ENCODE measurements at places on chromosomes 13 and 19.

GRCh38 chr19:17052439-17052838, 22.8 kb downstream of the HAUS8 start:
- no peak overlapping the region for H3K27ac ChIP-seq
- H3K36me3 ChIP-seq = peaks cover 42% of the 10 kb centered on the region
- DNase-seq = no peak
- H3K4me1 ChIP-seq = no peaks in the 10 kb centered on the region
- no peak overlapping the region for H3K4me3 ChIP-seq
- no peaks in the 10 kb centered on the region for H3K27me3 ChIP-seq

- no peak overlapping the region for H3K27ac ChIP-seq
- peak; percentile 24 for DNase-seq
- H3K4me1 ChIP-seq = peaks cover 4% of the 10 kb centered on the region
- H3K36me3 ChIP-seq = peaks cover 4% of the 10 kb centered on the region
- no peak overlapping the region for H3K4me3 ChIP-seq
Measured at GRCh38 chr19:35882114-35882832, 13.9 kb downstream of the APLP1 start.

GRCh38 chr13:75687150-75687763, 51.1 kb downstream of the LMO7 start:
- H3K4me3 ChIP-seq = no peak overlapping the region
- no peaks in the 10 kb centered on the region for H3K4me1 ChIP-seq
- H3K36me3 ChIP-seq = no peaks in the 10 kb centered on the region
- no peaks in the 10 kb centered on the region for H3K27me3 ChIP-seq
- no peak overlapping the region for H3K27ac ChIP-seq

- peak overlapping the region; percentile 87 for H3K27ac ChIP-seq
- peaks cover 57% of the 10 kb centered on the region for H3K36me3 ChIP-seq
- H3K4me1 ChIP-seq = peaks cover 77% of the 10 kb centered on the region
Measured at GRCh38 chr19:2046046-2046907, 4.8 kb downstream of the MKNK2 start.

DNA sequence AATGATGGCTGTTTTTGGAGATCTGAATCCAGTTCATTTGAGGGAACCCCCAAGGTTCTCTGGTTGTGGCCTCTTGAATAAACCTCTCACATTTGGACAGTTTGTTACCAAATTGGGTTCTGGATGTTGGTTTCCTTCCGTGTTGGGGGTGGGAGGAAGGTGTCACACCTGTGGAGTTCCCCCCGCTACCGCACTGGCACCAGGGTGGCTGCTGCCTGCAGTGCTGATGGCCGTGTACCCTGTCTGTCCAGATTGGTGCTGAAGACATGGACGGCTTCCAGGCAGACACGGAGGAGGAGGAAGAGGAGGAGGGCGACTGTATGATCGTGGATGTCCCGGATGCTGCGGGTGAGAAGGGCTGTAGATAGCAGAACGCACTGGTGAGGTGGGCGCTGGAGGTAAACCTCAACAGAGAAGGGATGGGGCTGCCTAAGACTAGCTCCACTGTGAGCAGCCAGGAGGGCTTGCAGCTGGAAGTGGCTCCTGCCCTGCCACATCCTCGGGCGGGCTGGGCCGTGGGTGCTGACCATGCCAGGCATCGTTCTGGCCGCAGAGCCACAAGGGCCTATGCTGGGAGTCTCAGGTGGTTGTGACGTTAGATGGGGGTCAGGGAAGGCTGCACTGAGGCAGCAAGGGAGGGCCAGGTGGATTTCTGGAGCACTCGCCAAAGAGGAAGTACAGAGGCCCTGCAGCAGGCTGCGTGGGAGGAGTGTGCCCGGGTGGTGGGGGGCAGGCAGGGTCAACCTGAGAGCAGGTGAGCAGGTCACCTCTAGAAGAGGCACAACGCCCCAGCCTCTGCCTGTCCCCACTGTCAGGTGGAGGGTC, 15.4 kb downstream of the UBXN6 start:
- H3K4me1 ChIP-seq = no peaks in the 10 kb centered on the region
- H3K27me3 ChIP-seq = no peaks in the 10 kb centered on the region
- H3K27ac ChIP-seq = no peak overlapping the region
- DNase-seq = no peak
- H3K4me3 ChIP-seq = no peak overlapping the region
- peaks cover 25% of the 10 kb centered on the region for H3K36me3 ChIP-seq

DNA sequence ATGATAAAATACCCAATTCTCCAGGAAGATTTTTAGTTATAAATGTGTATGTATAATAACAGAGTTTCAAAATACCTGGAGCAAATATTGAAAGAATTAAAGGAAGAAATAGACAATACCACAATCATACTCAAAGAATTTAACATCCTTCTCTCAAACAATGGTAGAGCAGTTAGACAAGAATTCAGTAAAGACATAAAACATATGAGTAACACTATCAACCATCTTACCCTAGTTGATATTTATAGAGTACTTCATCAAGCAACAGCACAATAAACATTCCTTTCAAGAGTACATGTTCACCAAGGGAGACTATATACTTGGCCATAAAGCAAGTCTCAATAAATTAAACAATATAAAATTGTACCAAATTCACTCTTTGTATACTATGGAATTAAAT, 108.4 kb downstream of the DLEU7 start:
- H3K27ac ChIP-seq = no peak overlapping the region
- H3K4me3 ChIP-seq = no peak overlapping the region
- no peak for DNase-seq
- H3K4me1 ChIP-seq = no peaks in the 10 kb centered on the region

- no peak for DNase-seq
- peaks cover 4% of the 10 kb centered on the region for H3K27me3 ChIP-seq
- no peaks in the 10 kb centered on the region for H3K4me1 ChIP-seq
- no peak overlapping the region for H3K4me3 ChIP-seq
- H3K36me3 ChIP-seq = no peaks in the 10 kb centered on the region
Measured at GRCh38 chr19:15923702-15924101, 10.6 kb downstream of the CYP4F11 start.

GRCh38 chr19:17747205-17748098, 3.8 kb upstream of the FCHO1 start:
- H3K27me3 ChIP-seq = no peaks in the 10 kb centered on the region
- H3K4me1 ChIP-seq = peaks cover 33% of the 10 kb centered on the region
- DNase-seq = peak; percentile 89

DNA sequence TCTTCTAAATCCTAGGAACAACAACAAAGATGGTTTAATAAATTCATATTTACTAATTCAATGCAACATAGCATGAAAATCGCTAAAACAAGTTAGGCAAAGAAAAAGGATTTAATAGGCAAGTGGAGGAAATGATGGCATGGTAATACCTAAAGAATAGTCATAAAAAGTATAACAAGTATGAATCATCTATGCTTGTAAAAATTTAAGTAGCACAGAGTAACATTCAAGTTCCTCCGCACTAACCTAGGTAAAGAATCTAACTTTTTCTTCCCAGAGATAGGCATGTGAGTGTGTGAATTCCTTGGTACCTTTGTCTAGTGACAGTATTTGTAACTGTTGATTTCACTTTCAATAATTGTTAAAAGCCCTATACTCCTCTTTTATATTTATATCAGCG, 42.6 kb downstream of the RCBTB2 start:
- H3K27ac ChIP-seq = peak overlapping the region; percentile 81
- no peaks in the 10 kb centered on the region for H3K36me3 ChIP-seq
- no peaks in the 10 kb centered on the region for H3K27me3 ChIP-seq
- DNase-seq = no peak

DNA sequence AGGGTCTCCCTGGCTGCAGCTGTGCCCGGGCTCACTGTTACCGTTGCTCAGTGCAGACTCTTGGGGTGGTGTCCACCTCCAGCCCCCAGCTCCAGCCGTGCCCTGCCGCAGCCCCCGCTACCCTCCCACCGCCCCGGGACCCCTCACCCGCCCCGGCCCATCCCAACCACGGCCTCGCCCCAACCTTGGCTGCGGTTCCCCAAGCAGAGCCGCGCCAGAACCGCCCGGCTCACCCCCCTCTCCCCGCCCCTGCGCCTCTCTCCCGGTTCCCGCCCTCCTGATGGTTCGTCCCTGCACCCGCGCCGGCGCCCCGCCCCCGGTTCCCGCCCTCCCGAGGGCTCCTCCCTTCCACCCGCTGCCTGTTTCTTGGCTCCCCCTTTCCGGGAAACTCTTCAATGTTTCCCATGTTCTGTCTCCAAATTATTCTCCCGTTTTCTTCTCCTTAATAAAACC, 40.3 kb downstream of the ANKRD10 start:
- H3K27ac ChIP-seq = no peak overlapping the region
- no peaks in the 10 kb centered on the region for H3K36me3 ChIP-seq
- H3K4me1 ChIP-seq = peaks cover 10% of the 10 kb centered on the region
- peaks cover 9% of the 10 kb centered on the region for H3K27me3 ChIP-seq
- H3K4me3 ChIP-seq = peak overlapping the region; percentile 18

GRCh38 chr13:40485611-40486517, 180.6 kb downstream of the FOXO1 start:
- peaks cover 59% of the 10 kb centered on the region for H3K4me1 ChIP-seq
- no peaks in the 10 kb centered on the region for H3K27me3 ChIP-seq
- H3K36me3 ChIP-seq = no peaks in the 10 kb centered on the region
- peak overlapping the region; percentile 58 for H3K27ac ChIP-seq
- peak; percentile 66 for DNase-seq

DNA sequence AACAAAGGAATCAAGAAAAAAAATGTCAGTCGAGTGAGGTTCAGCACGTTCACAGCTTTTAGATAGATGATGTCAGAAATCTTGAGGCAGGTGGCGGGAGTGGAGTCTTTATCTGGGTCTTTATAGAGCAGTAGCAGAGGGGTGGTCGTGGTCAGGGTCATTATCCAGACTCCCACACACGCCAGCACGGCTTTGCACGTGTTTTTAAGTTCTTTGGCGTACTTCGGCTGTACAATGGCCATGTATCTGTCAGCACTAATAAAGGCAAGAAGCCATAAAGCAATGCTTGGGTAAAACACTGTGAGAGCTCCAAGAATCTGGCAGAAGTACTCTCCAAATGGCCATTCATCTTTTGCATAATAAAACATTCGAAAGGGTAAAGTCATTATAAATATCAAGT, 2.9 kb downstream of the GPR18 start:
- peak overlapping the region; percentile 4 for H3K27ac ChIP-seq
- no peak for DNase-seq
- peaks cover 21% of the 10 kb centered on the region for H3K36me3 ChIP-seq
- H3K4me1 ChIP-seq = peaks cover 15% of the 10 kb centered on the region
- no peaks in the 10 kb centered on the region for H3K27me3 ChIP-seq

GRCh38 chr13:73228546-73228945, 169.7 kb downstream of the KLF5 start:
- H3K27ac ChIP-seq = no peak overlapping the region
- no peaks in the 10 kb centered on the region for H3K36me3 ChIP-seq
- H3K4me1 ChIP-seq = peaks cover 13% of the 10 kb centered on the region
- H3K27me3 ChIP-seq = no peaks in the 10 kb centered on the region

GRCh38 chr13:20430296-20430695, 95.4 kb downstream of the CRYL1 start:
- H3K27me3 ChIP-seq = no peaks in the 10 kb centered on the region
- no peak overlapping the region for H3K27ac ChIP-seq
- no peaks in the 10 kb centered on the region for H3K36me3 ChIP-seq
- no peak for DNase-seq
- no peaks in the 10 kb centered on the region for H3K4me1 ChIP-seq
- H3K4me3 ChIP-seq = no peak overlapping the region

DNA sequence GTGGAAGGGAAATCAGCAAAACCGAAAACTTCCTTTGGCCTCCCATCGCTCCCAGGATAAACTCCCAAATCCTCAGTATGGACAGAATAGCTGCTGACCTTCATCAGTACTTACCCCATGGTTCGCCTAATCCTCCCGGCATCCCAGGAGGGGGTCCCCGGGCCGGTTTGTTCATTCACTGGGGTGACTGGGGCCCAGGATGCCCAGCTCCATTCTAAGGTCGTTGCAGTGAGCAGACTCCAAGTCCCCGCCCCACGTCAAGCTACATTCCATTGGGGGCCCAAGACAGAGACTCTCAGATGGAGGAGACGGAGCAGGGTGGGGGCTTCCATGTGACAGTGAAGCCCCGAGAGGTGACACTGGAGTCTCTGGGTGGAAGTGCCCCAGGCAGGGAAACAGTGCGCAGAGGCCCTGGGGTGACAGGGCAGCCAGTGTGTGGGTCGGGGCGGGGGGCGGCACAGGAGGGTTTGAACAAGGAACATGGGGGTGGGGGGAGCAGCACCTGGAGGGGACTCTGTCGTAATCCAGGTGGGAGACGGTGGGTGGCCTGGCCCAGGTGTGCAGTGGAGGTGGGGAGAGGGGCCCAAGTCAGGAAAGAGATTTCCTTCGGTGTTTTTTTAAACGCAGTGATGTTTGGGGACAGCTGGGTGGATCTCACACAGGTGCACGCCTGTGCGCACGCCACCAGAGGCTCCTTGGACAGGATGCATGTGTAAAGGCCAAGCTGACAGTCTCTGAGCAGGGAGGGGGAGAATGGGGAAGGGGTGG, 5.1 kb downstream of the SSBP4 start:
- H3K4me3 ChIP-seq = no peak overlapping the region

DNA sequence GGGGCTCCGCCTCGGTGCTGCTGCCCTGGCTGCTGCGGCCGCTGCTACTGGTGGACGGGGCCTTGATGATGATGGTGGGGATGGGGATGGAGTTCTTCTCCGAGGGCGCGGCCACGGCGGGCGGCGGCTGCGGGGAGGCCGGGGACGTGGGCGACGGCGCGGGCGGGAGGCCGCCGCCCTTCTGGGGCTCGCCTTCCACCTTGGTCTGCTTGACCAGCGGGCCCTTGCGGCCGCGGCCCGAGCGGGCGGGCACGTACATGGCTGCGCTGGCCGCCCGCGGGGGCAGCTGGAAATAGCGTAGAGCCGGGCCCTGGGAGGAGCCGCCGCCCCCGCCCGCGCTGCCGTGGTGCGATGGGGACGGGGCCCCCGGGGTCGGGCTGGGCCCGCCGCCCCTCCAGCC, 19.2 kb downstream of the C19orf81 start:
- peaks cover 10% of the 10 kb centered on the region for H3K4me1 ChIP-seq
- DNase-seq = no peak
- H3K36me3 ChIP-seq = no peaks in the 10 kb centered on the region
- H3K4me3 ChIP-seq = no peak overlapping the region

GRCh38 chr19:34471906-34472700, 9.5 kb upstream of the WTIP start:
- peaks cover 37% of the 10 kb centered on the region for H3K36me3 ChIP-seq
- no peaks in the 10 kb centered on the region for H3K27me3 ChIP-seq
- no peak overlapping the region for H3K27ac ChIP-seq
- no peaks in the 10 kb centered on the region for H3K4me1 ChIP-seq
- no peak for DNase-seq
- H3K4me3 ChIP-seq = no peak overlapping the region

GRCh38 chr19:35431145-35431807, 16.8 kb upstream of the FFAR2 start:
- DNase-seq = no peak
- no peaks in the 10 kb centered on the region for H3K36me3 ChIP-seq
- no peak overlapping the region for H3K27ac ChIP-seq
- H3K27me3 ChIP-seq = no peaks in the 10 kb centered on the region

DNA sequence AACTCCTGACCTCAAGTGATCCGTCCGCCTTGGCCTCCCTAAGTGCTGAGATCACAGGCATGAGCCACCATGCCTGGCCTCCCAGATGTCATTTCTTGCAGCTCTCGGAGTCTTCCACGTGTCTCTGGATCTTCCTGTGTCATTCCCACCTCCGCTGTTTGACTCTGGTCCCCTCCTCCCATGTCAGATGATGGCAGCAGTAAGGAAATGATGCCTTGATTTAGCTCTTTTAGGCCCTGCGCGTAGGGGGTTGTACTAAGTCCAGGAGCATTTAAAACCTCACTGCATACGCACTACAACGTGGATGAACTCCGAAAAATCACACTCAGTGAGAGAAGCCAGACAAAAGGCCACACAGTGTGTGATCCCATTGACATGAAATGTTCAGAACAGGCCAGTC, 113.1 kb downstream of the GNG7 start:
- no peaks in the 10 kb centered on the region for H3K4me1 ChIP-seq
- H3K4me3 ChIP-seq = no peak overlapping the region
- no peak for DNase-seq
- no peak overlapping the region for H3K27ac ChIP-seq
- no peaks in the 10 kb centered on the region for H3K27me3 ChIP-seq

- H3K4me1 ChIP-seq = no peaks in the 10 kb centered on the region
- no peak for DNase-seq
- no peak overlapping the region for H3K27ac ChIP-seq
- H3K36me3 ChIP-seq = no peaks in the 10 kb centered on the region
- no peaks in the 10 kb centered on the region for H3K27me3 ChIP-seq
Measured at GRCh38 chr19:38073841-38074685, 150.0 kb downstream of the DPF1 start.
